ENCODE measurements at places on chromosomes 7 and 10.
A peak's percentile ranks its signal among the peaks of the same experiment; 100 is the strongest.

- H3K4me3 ChIP-seq: no peak overlapping the region
- no peak for DNase-seq
- H3K36me3 ChIP-seq: no peaks in the 10 kb centered on the region
- H3K4me1 ChIP-seq: peaks cover 11% of the 10 kb centered on the region
- H3K27ac ChIP-seq: no peak overlapping the region
Observed at GRCh38 chr10:78403781-78404180, 370.1 kb downstream of the RPS24 start.

DNA sequence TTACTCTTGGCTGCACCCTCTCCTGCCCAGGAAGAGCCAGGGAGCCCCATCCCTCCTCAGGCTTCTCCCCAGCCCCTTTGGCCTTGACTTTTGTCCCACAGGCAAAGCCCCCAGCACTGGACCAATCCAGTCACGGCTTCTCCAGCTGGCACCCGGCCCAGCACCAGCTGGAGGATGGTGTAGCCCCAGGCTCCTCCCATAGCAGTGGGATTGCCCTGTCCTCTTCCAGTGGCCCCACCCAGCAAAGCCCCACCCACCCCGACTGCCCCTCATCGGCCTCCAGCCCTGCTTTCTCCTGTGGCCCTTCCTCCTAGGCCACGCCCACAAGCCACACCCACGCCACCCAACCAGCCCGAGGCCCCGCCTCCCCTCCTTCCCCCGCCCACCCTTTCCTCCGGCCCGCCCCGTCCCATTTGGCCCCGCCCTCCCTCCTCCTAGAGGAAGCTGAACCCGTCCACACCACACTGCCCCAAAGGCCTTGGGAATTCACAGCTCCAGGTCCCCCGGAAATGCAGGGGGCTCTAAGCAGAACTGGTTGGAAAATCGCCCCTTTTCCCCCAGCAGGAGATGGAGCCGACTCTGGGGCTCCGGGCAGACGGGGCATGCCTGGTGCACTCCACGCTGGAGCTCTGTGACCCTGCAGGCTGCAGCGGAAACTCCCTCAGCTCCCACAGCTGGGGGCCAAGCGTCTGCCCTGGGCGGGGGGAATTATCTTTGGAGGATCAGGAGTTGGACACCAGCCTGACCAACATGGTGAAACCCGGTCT lies 25.2 kb downstream of the GET4 start:
- H3K4me1 ChIP-seq: peaks cover 8% of the 10 kb centered on the region
- H3K27me3 ChIP-seq: no peaks in the 10 kb centered on the region
- DNase-seq: no peak
- H3K27ac ChIP-seq: no peak overlapping the region

DNA sequence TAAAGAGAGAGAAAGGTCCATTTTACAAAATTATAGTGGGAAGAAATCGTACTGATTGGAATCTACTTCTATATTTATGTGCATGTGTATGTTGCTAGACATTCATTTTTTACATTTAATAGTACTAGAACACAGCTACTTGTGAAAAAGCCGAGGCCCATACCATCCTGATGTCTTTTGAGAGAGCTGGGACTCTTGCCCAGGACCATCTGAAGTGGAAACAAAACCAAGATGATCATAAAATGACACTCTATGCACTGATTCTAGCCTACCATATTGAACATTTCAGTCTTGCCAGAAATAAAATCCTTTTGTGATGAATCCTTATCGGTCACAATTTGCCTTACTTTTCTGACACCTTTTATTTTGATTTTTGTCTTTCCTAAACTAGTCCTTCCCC lies 640.0 kb downstream of the KCNMA1 start:
- H3K4me3 ChIP-seq: no peak overlapping the region
- H3K36me3 ChIP-seq: peaks cover 3% of the 10 kb centered on the region
- no peak for DNase-seq
- peaks cover 5% of the 10 kb centered on the region for H3K27me3 ChIP-seq

- no peak for DNase-seq
- H3K27ac ChIP-seq: peak overlapping the region; percentile 100
- peaks cover 16% of the 10 kb centered on the region for H3K36me3 ChIP-seq
- H3K27me3 ChIP-seq: no peaks in the 10 kb centered on the region
- H3K4me3 ChIP-seq: peak overlapping the region; percentile 98
- peaks cover 17% of the 10 kb centered on the region for H3K4me1 ChIP-seq
Observed at GRCh38 chr10:12042409-12042796, 206 bp downstream of the UPF2 start.

DNA sequence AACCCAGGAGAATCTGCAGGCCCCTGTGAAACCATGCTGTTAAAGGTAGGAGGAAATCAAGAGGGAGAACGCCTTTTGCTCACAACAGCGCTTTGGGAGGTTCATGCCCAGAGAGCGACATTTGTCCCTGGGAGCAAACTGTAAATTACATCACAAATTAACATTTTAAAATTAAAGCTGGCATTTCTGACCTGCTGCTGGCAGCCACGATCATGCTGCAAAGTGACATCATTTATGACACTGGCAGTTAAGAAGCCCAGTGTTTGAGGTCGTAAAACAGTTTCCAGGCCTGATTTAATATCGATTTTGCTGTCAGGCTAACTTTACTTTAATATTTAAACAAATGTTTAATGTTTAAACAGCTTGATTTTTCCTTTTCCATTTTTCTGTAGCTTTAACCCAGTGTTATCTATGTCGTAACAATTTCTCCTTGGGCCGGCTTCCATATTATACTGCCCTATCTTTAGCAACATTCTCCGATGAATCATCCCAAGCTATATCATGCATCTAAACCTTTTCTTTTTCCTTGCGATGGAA lies 86.5 kb upstream of the NPVF start:
- H3K27me3 ChIP-seq: peaks cover 13% of the 10 kb centered on the region
- no peak overlapping the region for H3K4me3 ChIP-seq
- no peak overlapping the region for H3K27ac ChIP-seq
- no peaks in the 10 kb centered on the region for H3K36me3 ChIP-seq
- H3K4me1 ChIP-seq: no peaks in the 10 kb centered on the region
- no peak for DNase-seq

- no peak overlapping the region for H3K4me3 ChIP-seq
- peaks cover 26% of the 10 kb centered on the region for H3K27me3 ChIP-seq
- DNase-seq: no peak
Observed at GRCh38 chr10:120103738-120104560, 211.4 kb downstream of the SEC23IP start.

DNA sequence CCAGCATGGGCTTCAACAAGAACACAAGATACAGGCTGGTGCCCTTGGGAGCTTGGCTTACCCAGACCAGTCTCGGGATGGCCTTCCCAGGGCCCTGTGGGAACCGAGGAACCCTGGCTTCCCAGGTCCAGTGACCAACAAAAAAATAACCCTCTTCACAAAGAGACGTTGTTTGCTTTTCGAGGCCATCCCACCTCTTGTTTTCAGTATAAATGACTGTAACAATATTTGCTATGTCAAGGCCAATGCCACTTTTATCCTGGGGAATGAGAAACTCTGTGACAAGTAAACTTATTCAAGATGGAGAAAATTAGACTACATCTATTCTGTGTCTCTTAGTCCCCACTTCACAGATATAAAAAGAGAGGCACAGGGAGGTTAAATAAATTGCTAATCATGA lies 138.8 kb downstream of the PRPF18 start:
- H3K27me3 ChIP-seq: peaks cover 69% of the 10 kb centered on the region
- no peak overlapping the region for H3K4me3 ChIP-seq
- H3K4me1 ChIP-seq: no peaks in the 10 kb centered on the region
- H3K36me3 ChIP-seq: no peaks in the 10 kb centered on the region
- no peak for DNase-seq
- no peak overlapping the region for H3K27ac ChIP-seq

DNA sequence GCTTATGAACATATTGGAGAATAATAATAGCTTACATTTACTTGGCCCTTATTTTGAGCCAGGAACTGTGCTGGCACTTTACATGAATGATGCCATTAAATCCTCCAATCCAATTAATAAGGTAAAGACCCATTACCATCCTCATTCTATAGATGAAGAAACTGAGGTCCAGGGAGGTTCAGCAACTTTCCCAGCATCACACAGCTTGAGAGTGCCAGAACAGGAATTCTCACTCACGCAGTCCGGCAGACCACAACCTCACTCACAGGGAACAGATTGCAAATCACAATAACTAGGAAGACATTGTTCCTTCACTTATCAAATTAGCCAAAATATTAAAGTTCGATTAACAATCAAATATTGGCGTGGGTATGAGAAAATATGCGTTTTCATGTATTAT lies 18.3 kb downstream of the GPRIN2 start:
- peaks cover 51% of the 10 kb centered on the region for H3K27me3 ChIP-seq
- H3K4me3 ChIP-seq: no peak overlapping the region
- no peak overlapping the region for H3K27ac ChIP-seq

GRCh38 chr10:77011874-77012811 lies 625.5 kb downstream of the KCNMA1 start:
- H3K27me3 ChIP-seq: peaks cover 8% of the 10 kb centered on the region
- DNase-seq: no peak
- H3K4me1 ChIP-seq: no peaks in the 10 kb centered on the region
- H3K4me3 ChIP-seq: no peak overlapping the region
- H3K36me3 ChIP-seq: no peaks in the 10 kb centered on the region

DNA sequence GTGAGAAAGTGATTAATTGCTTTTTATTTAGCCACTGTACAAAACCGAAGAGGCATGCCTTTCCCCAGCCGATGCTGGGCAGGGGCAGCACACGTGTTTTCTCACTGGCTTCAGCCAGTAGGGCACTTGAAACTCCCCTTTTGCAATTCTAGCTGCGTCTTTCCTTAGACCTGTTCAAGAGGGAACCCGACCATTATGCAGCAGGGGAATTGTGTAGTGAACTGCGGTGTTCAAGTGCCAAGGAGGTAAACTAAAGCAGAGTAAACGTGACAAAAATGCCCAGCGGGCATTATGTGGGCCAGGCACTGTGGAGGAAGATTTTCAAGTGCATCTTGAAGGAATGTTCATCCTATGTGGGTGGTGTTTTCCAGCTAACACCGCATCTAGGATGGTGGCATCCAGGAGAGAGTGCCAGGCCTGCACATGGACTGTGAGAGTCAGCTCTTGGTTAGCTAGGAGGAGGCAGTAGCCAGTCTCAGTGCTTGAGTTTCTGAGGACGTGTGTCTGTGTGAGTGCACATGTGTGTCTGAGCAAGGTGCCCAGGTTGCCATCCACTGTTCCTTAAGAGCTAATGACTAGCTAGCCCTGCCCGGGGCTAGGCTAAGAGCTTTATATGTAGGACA lies 3.3 kb downstream of the WIPF3 start:
- H3K27me3 ChIP-seq: peaks cover 69% of the 10 kb centered on the region
- H3K4me3 ChIP-seq: no peak overlapping the region
- DNase-seq: no peak
- H3K27ac ChIP-seq: no peak overlapping the region

DNA sequence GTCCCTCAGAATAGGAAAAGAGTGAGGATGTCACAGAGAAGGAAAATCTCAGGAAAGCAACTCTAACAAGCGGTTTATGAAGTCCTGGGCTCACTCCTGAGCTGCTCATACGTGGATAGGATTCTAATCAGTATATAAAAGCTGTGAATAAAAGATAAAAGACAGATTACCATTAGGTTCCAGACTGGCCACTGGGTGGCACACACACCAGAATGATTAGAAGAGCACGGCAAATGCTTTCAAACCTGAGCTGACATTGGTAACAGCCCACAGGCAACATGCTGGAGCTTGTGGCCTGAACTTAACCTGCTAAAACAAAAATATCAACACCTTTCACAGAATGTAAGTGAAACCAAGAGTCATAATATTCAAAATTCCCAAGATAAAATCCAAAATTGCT lies 370.8 kb downstream of the GRID1 start:
- H3K27me3 ChIP-seq: peaks cover 18% of the 10 kb centered on the region
- no peaks in the 10 kb centered on the region for H3K4me1 ChIP-seq
- no peak for DNase-seq
- H3K4me3 ChIP-seq: no peak overlapping the region
- H3K27ac ChIP-seq: no peak overlapping the region

- H3K27me3 ChIP-seq: peaks cover 13% of the 10 kb centered on the region
- H3K4me1 ChIP-seq: no peaks in the 10 kb centered on the region
- DNase-seq: no peak
- no peak overlapping the region for H3K27ac ChIP-seq
- H3K4me3 ChIP-seq: no peak overlapping the region
- H3K36me3 ChIP-seq: peaks cover 2% of the 10 kb centered on the region
Observed at GRCh38 chr10:121302541-121303180, 295.6 kb downstream of the FGFR2 start.

DNA sequence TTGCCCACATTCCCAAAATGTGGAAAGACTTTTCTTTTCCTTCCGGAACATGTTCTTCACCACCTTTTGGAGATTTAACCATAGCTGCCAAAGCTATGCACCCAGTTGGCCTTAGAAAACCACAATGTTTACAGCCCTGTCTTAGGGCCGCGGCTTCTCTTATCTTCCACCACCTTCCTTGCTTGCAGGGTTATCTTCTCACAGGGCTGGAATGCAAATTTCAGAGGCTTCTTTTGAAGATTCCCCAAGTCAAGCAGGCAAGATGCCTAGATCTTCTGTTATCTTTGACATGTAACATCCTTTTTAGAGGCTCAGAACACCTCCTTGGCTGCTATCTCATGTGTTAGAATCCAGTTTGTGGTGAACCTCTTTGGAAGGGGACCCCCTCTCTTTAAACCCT lies 11.1 kb downstream of the KCTD7 start:
- no peak overlapping the region for H3K4me3 ChIP-seq
- peaks cover 30% of the 10 kb centered on the region for H3K4me1 ChIP-seq
- peak overlapping the region; percentile 90 for H3K27ac ChIP-seq
- no peaks in the 10 kb centered on the region for H3K27me3 ChIP-seq
- no peak for DNase-seq
- peaks cover 65% of the 10 kb centered on the region for H3K36me3 ChIP-seq

GRCh38 chr10:17980846-17981565 lies 29.3 kb downstream of the SLC39A12 start:
- no peaks in the 10 kb centered on the region for H3K27me3 ChIP-seq
- DNase-seq: no peak
- no peaks in the 10 kb centered on the region for H3K4me1 ChIP-seq
- H3K27ac ChIP-seq: no peak overlapping the region
- H3K4me3 ChIP-seq: no peak overlapping the region
- H3K36me3 ChIP-seq: no peaks in the 10 kb centered on the region

GRCh38 chr7:82241356-82241755 lies 202.2 kb downstream of the CACNA2D1 start:
- no peak overlapping the region for H3K4me3 ChIP-seq
- no peaks in the 10 kb centered on the region for H3K27me3 ChIP-seq
- H3K36me3 ChIP-seq: no peaks in the 10 kb centered on the region
- no peak for DNase-seq

GRCh38 chr7:153072806-153073205 lies 313.3 kb downstream of the ACTR3B start:
- no peak overlapping the region for H3K4me3 ChIP-seq
- no peaks in the 10 kb centered on the region for H3K27me3 ChIP-seq
- no peaks in the 10 kb centered on the region for H3K36me3 ChIP-seq
- H3K4me1 ChIP-seq: no peaks in the 10 kb centered on the region
- no peak for DNase-seq
- no peak overlapping the region for H3K27ac ChIP-seq

- no peaks in the 10 kb centered on the region for H3K27me3 ChIP-seq
- H3K4me1 ChIP-seq: peaks cover 14% of the 10 kb centered on the region
- no peaks in the 10 kb centered on the region for H3K36me3 ChIP-seq
- peak overlapping the region; percentile 45 for H3K4me3 ChIP-seq
Observed at GRCh38 chr10:393787-394438, 258.7 kb downstream of the ZMYND11 start.

Data from effector memory CD8-positive, alpha-beta T cell (primary cell).